Anterior cingulate cortex (tissue), 58 donors: ENCODE measurements at places on chromosomes 3 and 15.

- DNase-seq = no peak
Measured at GRCh38 chr3:72301779-72302178, 516.8 kb upstream of the PROK2 start.

GRCh38 chr3:185145511-185145910, 7.3 kb downstream of the C3orf70 start:
- DNase-seq = no peak

GRCh38 chr15:101504373-101504772, 14.9 kb upstream of the PCSK6 start:
- DNase-seq = no peak

- DNase-seq = no peak
Measured at GRCh38 chr3:60577601-60578000, 673.7 kb downstream of the FHIT start.

- DNase-seq = no peak
Measured at GRCh38 chr15:43966646-43967045, 139.8 kb downstream of the WDR76 start.

DNA sequence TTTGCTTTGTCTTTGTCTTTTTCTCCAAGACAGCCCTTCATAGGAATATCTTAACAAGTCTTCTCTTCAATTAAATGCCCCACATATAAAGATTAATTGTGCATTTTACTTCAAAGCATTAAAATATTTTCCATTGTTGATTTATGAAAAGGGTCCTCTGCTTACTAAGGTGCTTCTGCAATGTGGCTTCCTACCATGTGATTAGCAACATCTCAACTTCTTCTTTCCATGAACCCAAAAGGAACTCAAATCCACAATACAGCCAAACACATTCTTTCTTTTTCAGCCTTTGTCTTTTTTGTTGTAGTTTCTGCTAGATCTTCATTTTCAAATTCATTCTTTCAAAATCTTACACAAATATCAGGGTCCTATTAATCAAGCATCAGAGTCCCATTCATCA, 309.2 kb downstream of the NSUN3 start:
- no peak for DNase-seq

DNA sequence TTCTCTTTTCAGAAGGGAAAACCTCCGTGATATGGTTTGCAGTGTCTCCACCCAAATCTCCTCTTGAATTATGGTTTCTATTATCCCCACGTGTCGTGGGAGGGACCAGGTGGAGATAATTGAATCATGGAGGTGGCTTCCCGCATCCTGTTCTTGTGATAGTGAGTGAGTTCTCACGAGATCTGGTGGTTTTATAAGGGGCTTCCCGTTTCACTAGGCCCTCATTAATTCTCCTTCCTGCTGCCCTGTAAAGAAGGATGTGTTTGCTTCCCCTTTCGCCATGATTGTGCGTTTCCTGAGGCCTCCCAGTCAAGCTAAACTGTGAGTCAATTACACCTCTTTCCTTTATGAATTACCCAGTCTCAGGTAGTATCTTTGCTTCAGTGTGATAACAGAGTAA, 692.7 kb upstream of the GRM7 start:
- DNase-seq = no peak

- no peak for DNase-seq
Measured at GRCh38 chr15:68432441-68433064, 590 bp upstream of the ITGA11 start.

DNA sequence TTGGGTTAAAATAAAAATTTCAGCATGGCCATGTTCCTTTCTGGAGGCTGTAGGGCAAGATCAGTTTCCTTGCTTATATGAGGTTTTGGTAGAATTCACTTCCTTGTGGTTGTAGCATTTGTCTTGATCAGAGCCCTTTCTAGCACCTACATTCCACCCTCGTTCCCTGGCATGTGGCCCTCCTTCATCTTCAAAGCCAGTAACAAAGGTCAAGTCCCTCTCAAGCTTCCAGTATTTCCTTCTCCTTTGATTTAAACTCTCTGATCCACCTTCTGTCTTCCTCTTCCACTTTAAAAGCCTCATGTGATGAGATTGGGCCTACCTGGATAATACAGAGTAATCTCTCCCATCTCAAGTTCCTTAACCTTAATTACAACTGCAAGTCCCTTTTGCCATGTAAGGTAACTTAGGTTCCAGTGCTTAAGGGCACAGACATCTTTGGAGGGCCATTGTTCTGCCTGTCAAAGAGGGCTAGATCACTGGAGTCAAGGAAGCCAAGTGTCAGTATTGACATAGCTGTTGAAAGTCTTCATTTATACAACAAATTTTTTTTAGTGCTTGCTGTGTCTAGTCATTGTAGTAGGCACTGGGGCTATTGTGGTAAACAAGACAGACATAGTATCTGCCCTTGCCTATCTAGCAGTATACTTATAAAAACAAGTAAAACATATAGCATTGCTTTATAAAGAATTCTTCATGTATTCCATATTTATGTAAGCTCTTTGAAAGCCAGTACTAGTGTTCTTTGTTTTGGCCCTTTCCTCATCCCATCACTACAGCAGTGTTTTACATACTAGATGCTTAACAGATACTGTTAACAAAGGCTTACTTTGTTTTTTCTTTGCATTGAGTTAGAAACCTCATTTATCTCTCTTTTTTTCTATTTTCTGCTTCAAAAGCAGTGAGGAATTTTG, 40.7 kb downstream of the GLCE start:
- no peak for DNase-seq

- no peak for DNase-seq
Measured at GRCh38 chr3:190526787-190527762, 13.2 kb downstream of the IL1RAP start.

GRCh38 chr15:43974852-43975251, 148.1 kb downstream of the WDR76 start:
- DNase-seq = no peak

DNA sequence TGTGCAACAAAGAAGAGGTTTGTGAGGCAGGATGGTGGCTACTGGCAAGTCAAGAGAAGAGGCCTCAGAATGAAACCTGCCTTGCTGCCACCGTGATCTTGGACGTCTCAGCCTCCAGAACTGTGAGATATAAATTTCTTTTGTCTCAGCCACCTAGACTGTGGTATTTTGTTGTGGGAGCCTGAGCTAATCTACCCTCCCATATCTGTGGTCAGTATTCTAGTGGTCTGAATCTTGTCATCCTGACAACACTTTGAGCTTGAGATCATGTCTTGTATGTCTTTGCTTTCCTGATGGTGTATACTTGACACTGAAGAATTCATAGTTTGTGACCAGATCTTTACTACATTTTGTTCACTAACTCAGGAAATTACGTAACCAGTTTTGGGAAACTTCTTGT, 240.6 kb upstream of the GOLIM4 start:
- no peak for DNase-seq

DNA sequence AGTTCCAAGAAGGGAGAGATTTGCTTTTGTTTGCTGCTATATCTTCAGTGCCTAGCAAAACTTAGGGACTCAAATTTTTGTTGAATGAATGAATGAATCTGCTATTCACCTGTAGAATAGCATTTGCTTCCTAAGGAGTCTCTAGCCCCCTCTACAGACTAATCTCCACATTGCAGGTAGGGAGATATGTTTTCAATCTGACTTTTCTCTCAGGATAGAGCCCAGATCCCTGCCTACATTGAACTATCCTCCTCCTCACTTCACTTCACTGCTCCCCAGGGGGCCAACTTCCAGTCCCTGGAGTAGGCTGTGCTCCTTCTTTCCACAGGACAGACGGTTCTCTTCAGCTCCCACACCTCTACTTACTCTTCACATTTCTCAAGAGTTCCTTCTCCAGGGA, 81.9 kb upstream of the PTX3 start:
- DNase-seq = no peak

DNA sequence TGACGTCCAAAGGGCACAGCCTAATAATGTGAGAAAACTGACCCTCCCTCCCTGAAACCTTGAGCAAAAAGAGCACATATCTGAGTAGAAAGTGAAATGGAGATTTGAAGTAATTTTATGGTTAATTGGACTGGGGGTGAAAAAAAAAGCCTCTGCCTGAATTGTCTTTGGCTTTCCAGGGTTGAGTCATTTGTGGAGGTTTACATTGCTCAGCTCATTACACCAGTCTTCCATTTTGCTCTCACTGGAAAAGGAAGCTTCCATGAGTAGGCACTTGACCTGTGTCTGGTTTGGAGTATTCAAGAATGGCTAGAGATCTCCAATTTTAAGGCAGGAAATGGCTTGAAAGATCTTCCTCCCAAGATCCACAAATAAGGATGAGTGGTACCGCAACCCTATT, 273.9 kb downstream of the PDCD6IP start:
- no peak for DNase-seq

- DNase-seq = no peak
Measured at GRCh38 chr3:101806491-101806890, 27.5 kb downstream of the NXPE3 start.

- DNase-seq = no peak
Measured at GRCh38 chr3:152458376-152459117, 189.8 kb downstream of the MBNL1 start.

GRCh38 chr3:126932188-126932931, 50.6 kb upstream of the PLXNA1 start:
- no peak for DNase-seq

GRCh38 chr3:113275929-113276750, 64.8 kb downstream of the BOC start:
- DNase-seq = no peak

- DNase-seq = no peak
Measured at GRCh38 chr3:36817806-36818533, 53.6 kb upstream of the DCLK3 start.

DNA sequence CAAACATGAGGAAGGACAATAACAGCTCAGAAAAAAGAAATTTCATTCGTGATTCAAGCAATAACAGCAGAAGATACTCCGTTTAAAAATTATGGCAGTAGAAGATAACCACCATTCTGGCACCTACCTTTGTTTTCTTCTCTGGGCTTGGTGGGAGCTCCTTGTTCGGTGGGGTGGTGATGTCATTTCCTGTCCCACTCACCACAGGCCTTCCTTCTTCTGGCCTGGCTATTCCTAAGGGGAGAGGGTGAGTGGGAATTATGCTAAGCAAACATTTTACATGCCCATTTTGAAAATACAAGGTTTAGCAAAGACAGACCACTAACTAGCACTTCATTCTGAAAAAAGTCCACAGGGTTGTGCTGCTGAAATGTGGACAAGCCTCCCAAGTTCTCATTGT, 74.4 kb downstream of the DHX30 start:
- DNase-seq = no peak

- DNase-seq = no peak
Measured at GRCh38 chr3:181253796-181254195, 264.3 kb upstream of the DNAJC19 start.

DNA sequence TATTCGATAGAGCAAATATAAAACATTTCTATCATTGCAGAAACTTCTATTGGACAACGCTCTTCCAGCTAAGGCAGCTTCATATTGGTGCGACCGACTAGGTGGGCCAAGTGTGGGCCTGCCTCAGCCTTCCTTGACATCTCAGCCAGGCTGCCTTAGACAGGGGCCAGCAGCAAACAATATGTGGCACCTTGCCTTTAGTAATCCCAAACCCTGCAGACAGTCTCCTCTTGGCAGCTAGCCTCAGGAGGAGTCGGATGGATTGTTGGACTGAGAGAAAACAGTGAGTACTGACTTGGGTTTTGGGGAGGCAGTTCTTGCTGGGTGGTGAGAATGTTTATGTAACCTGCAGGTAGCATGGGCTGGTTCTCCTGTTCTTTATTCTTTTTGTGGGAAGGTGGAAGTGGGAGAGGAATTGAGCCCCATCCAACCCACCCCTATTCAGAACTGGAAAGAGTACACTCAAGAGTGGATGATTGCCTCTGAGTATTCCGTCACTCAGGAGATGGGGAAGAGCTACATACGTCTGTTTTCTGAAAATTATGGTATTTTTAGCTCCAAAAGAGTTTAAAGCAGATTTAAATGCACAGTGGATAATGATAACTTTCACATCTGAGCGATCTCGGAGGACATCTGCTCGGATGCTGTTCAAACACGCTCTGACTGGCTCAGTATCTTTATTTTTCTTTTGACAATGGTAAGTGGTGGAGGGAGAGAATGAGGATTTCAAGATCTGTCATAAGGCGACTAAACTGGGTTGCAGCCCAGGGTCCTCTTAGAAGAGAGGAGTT, 47.2 kb downstream of the GPD1L start:
- no peak for DNase-seq

- no peak for DNase-seq
Measured at GRCh38 chr15:83947156-83947555, 288.4 kb upstream of the GOLGA6L4 start.

- no peak for DNase-seq
Measured at GRCh38 chr3:87173776-87174175, 53.3 kb upstream of the CHMP2B start.

GRCh38 chr3:176946202-176946601, 251.1 kb downstream of the TBL1XR1 start:
- no peak for DNase-seq

GRCh38 chr3:16767006-16767405, 117.7 kb upstream of the PLCL2 start:
- no peak for DNase-seq

GRCh38 chr3:133750259-133750656, 4.1 kb downstream of the TF start:
- no peak for DNase-seq

- DNase-seq = no peak
Measured at GRCh38 chr3:190101320-190102011, 19.2 kb downstream of the P3H2 start.

GRCh38 chr3:46664971-46665762, 28.3 kb downstream of the ALS2CL start:
- peak; percentile 55 for DNase-seq

DNA sequence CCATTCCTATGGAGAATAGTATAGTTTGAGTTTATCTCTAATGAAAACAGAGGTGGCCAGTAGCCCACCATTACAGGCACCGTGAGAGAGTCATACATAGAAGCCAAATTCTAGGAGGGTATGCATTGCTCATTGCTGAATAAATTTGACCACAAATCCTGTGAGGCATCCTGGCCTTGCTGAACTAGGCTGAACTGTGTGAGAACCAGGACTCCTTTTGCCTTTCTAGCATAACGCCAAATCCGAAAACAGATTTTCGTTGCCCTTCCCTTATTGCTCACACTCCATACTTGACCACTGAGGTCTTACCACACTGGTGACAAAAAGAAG, 50.4 kb downstream of the SLC2A2 start:
- DNase-seq = no peak

DNA sequence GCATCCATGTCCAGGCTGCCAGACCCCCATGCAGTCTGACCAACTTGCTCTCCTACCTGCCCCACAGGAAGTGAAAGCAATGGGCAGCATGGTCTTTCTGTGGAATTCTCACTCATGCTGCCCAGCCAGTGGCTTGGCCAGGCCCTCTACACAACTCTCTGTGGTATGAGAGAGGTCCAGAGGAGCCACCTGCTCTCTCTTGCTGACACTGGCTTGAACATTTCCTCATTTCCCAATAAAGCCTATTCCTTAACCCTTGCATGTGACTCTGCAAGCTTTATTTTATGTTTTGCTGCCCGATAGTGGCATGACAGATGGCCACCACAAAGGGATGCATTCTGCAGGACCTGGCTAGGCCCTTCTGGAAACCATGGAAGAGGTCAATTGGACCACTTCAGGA, 53.8 kb downstream of the CCR1 start:
- no peak for DNase-seq

DNA sequence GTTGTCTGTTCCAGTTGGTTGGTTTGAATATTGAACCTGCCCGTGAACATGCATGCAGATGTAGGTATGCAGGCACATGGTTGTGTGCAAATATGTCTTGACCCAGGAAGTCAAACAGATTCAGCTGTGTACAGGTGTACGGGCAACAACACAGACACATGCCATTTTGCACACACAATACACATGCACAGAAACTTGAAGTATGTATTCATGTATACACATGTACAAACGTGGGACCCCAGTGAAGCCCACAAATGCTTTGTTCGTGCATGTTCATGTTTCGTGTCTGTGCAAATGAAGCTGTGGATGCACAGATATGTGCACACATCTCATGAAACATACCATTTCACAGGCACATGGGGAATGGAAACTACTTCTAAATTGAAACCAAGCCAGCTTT, 30.7 kb downstream of the IDH3A start:
- DNase-seq = no peak
